ENCODE measurements at places on chromosomes 1 and 21.

DNA sequence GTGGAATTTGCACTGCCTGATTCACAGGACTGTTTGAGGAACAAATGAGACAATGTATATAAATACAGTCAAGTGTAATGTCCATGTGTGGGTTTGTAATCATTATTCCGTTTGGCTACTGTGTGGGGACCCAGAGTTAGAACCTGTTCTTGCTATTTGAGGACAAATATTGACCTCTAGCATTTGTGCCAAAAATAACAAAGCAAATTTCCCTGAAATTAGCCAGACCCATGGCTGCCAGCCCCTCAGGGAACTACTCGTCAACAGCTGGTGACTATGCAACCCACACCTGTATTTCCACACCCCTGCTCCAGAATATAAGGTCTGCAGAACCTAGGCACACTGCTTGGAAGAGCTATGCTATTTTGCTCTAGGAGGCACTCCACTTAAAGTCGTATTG is 70.7 kb downstream of the KCNJ6 start:
- no peak for DNase-seq

- DNase-seq: no peak
Observed at GRCh38 chr1:40273547-40274166, 15.6 kb downstream of the ZMPSTE24 start.

DNA sequence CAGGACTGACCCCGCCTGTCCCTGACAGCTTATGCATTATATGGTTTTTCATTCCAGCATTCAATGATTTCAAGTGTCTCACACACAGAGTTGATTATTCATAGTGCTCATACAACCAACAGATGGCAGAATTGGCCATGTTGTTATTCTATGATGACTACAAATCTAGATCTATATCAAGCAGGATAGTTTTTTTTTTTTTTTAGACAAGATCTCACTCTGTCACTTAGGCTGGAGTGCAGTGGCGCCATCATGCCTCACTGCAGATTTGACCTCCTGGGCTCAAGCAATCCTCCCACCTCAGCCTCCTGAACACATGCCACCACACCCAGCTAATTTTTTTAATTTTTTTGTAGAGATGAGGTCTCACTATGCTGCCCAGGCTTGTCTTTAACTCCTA is 40.1 kb upstream of the LRRC8D start:
- DNase-seq: no peak

DNA sequence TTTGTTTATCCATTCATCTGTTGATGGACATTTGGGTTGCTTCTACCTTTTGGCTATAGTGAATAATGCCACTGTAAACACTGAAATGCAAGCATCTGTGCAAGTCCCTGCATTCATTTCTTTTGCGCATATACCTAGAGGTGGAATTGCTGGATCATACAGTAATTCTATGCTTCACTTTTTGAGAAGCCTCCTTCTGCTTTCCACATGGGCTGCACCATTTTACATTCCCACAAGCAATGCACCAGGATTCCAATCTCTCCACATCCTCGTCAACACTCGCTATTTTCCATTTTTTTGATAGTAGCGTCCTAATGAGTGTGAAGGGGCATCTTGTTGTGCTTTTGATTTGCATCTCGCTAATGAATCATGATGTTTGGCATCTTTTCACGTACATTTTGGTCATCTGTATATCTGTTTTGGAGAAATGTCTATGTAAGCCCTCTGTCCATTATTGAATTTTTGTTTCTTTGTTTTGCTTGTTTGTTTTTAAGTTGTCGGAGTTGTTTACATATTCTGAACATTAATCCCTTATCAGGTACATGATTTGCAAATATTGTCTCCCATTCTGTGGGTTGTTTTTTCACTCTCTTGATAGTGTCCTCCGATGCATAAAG is 335.4 kb downstream of the RRAGC start:
- DNase-seq: no peak

DNA sequence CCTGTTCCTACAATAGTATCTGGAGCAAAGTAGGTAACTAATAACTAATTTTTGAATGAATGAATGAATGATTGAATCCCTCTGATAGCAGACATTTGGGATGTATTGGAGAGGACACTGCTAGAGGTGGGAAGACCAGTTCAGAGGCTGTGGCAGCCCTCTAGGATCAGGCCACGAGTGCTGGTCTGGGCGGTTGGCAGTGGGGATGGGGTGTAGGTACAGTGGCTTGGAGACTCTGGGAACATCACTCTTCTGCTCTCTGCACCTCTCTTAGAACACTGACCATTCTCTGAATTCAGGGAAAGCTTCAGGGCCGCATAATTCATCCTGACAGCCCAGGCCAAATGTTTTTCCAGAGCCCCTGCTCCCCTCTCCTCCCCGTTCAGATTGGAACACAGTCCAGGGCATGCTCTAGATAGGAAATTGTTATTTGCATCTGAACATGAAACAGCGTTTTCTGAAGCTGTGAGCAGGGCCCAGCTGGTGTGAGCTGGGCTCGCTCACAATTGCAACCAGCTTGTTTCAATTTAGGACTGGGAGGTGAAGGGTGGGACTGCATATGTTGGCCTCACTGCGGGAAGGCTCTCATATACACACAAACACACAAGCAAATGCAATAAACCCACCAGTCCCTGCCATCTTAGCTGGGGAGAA is 253.1 kb upstream of the USP24 start:
- DNase-seq: no peak

DNA sequence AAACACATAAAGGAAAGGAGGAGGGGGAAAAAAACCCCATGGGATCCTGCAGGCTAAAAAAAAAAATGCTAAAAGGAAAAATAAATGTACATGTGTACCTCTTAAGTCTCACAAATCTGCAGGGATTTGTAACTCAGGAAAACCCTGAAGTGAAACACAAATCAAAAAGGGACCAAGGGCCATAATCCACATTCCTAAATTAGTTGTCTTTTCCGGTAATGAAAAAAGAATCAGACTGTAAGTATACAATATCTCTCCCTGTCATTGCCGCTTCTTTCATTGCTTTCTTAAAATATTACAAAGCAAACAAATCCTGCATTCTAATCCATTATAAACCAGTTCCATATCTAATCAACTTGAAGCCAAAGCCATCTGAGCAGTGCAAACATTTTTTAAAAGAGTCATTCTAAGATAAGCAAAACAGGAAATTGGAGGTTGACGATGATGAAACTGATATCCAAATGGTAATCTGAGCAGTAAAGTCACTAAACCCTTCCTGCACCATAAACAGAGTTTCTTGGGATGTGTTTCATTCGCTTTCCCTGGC is 58.7 kb upstream of the SIM2 start:
- no peak for DNase-seq
